Immature natural killer cell (primary cell): ENCODE measurements at places on chromosomes 7 and 10.

GRCh38 chr10:14024329-14025202 lies 306.2 kb downstream of the FRMD4A start:
- no peak for DNase-seq

DNA sequence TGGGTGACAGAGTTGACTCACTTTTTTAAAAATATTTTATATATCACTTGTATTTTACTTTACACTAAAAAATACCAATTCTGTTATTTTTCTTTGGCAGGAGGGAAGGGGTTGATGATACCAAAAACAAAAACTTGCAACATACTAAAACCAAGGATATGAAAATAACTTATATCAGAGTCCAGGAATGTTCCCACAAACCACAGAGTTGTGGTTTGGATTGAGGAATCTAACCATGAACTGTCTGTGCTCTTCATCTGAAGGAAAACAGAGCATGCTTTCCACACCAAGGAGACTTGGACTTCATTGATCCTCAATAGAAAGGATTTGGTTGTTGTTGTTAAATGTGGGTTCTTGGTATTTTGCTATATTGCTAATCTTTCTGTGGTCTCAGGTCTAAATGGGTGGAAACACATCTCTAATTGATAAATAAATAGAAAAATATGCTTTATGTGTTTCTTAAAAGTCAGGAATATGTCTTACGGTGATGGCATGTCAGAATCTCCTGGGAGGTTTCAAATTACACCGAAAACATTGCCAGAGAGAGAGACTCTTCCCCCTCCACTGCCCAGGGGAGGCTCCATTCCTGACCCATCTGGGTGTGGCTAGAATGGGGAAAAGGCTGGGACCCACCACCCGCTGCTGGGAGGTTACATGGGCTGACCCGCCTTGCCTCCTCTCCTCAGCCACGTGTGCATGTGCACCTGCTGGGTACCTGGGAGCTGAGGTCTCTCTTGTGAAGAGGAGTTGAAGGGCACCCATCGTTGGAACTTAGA lies 46.9 kb upstream of the STK17A start:
- DNase-seq, result no peak

GRCh38 chr7:158312789-158313188 lies 274.8 kb downstream of the PTPRN2 start:
- DNase-seq, result no peak

GRCh38 chr10:48805848-48806247 lies 121.2 kb downstream of the WDFY4 start:
- DNase-seq, result no peak

- DNase-seq, result no peak
Observed at GRCh38 chr7:112567388-112567787, 86.6 kb downstream of the LSMEM1 start.

- no peak for DNase-seq
Observed at GRCh38 chr10:100498059-100498458, 21.6 kb downstream of the SEC31B start.

DNA sequence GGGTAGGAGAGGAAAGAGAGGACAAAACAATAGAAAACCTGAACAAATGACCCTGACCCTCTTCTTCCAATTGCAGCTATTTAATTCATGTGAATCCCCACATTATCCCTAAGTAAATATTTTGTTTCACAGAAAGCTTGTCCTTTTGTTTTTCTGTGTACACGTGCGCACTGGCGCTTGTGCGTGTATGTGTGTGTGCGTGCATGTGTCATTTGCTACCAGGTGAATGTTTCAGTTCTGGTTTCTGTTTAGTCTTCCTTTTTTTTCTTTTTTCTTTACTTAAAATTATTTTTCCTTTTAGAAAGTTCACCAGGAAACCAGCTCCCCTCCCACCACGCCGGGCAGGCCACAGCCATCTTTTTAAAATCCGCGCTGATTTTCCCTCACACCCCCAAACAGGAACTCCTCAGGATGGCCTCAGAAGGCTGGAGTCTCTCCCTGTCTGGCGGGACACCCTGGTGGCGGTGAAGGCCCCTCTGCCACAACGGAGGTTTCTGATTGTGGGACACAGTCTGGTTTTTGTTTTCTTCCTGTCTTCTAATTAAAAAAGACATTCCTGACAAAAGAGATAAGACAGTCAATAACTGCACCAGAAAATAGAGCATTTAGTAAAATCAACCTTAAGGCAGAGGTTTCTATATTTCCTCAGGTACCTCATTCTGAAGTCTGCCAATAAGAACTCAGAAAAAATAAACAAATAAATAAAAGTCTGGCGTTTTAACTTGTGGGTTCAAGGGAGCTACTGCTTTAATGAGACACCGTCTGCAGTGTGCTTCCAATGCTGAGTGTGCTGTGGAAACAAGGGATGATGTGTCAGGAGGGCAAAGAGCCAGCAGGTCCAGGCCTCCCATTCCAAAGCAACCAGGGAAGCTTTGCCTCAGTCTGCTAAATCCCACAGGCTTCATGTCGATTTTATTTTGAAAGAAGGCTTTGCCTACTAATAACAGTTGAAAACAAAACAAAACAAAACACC lies 17.4 kb downstream of the IRF5 start:
- DNase-seq, result no peak

- DNase-seq, result peak; percentile 59
Observed at GRCh38 chr10:49407552-49408137, 11.8 kb upstream of the DRGX start.

GRCh38 chr7:21318916-21319270 lies 109.0 kb upstream of the SP4 start:
- DNase-seq, result no peak

DNA sequence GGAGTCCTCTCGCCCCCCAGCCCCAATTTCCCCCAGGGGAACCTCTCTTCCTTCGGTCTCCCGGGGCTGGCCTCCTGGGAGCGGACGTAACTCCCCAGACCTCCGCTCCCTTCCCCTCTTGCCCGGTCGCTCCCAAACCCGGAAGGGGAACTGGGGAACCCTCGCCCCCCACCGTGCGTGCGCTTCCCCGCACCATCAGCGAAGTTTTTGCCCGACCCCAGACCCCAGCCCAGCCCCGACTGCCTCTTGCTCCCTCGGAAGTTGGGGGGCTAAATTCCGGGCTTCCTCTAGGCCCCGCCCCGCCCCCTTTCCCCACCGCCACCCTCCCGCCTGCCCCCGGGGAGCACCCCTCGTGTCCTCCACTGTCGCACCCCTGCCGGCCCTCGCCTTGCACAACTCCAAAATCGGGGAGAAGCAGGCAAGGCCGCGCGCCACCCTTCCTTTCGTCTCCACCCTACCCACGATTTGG lies 436 bp downstream of the GNB2 start:
- DNase-seq, result no peak

DNA sequence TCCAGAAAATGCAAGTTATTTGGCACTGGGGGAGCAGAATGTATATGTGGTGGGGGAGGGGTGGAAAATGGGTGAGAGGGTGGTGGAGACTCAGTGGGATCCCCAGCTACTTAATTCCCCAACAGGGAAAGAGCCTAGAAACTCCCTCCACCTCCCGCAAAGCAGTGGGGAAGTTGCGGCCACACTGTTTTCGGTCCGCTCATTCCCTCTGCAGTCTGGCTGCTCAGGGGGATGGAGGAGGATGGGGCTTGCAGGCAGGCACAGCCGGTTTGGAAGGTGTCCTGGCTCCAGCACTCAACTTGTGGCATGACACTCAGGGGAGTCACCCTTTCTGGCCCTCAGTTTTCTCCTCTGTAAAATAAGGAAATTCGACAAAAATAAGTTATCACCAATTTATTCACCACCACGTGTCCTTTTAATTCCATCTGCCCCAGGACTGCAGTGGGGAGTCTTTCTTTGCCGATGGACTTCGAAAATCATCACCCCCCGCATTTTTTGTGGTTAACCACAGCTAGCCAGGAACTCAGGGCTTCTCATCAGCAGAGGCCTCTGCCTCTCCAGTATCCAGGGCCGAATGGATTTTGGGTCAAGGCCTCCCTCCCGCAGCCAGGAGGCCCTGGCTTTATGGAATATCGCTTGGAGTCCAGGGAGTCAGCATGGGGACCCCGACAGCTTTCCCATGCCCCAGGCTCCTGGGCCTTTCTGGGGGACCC lies 1.6 kb upstream of the HTRA1 start:
- DNase-seq, result no peak

- DNase-seq, result no peak
Observed at GRCh38 chr10:29517352-29517923, 117.3 kb downstream of the SVIL start.

DNA sequence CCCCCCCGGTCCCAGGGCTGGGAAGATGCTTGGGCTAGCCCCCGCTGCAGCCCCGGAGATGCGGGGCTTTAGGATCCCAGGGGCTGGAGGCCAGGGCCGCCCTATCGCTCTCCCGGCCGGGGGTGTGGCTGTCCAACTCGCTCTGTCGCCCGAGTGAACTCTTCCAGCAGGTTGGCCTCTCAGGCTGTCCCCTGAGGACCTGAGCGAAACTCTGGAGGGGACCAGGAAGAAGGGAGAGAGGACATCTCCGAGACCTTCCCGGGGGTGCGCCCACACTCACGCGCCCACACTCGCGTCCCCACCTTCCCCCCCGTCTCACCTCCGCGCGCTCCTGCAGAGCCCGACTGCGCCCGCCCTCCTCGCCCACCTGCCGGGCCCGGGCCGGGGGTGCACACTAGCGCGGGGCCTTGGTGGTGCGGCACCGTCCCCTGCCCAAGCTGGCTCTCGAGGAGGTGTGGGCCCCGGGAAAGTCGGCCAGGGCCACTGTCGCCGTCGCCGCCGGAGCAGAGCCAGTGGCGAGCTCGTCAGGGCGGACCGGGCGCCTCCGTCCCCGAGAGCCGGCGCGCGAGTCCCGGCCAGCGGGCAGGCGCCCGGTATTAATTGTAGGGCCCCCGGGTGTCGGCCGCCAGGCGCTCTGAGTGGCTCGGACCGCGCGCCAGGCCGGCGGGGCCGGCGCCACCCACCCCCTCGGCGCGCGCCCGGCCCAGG lies 101.7 kb upstream of the SVIL start:
- DNase-seq, result peak; percentile 19

DNA sequence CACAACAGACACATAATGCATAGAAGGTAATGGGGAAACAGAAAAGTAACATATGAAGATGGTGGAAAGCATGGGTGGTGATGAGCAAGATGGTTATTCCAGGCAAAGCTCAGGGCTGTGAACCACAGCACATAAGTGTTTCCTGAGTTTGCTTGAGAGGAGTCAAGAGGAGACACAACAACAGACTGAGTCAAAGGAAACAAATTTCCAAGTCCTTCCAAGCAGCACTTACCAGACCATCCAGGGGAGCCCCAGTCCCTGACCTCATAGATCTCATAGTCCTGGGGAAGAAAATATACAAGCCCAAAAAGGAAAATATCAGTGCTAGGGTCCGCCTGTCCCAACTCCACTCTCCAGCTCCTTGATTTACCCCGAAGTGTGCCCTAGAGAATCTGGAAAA lies 216.6 kb upstream of the FZD1 start:
- DNase-seq, result no peak

DNA sequence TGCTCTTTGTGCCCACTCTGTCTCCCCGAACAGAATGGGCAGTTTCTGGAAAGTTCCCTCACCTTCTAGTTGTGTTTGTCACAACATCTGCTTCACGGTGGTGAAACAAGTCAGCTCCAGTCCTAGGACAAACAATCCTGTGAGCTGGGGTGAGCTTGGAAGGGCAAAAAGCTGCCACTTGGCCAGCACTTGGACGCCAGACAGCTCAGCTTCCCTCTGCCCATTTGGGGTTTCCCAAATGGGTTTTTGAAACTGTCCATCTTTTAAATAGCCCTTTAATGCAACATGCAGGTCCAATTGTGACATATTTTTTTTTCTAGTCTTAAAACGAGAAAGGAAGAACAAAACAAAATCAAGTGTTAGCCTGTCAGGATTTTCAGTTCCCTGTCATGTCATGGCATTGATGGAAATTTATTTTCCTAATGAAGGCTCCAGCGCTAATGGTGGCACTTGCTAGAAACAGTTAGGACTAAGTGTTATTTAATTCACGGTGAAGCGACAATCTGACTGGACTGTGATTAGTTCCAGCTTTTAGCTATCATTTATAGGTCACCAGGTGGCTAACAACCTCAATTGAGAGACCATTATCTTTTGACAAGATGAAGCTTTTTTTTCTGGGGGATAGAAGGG lies 181.7 kb downstream of the MYOF start:
- no peak for DNase-seq

- no peak for DNase-seq
Observed at GRCh38 chr7:139852482-139852845, 23.4 kb downstream of the TBXAS1 start.

DNA sequence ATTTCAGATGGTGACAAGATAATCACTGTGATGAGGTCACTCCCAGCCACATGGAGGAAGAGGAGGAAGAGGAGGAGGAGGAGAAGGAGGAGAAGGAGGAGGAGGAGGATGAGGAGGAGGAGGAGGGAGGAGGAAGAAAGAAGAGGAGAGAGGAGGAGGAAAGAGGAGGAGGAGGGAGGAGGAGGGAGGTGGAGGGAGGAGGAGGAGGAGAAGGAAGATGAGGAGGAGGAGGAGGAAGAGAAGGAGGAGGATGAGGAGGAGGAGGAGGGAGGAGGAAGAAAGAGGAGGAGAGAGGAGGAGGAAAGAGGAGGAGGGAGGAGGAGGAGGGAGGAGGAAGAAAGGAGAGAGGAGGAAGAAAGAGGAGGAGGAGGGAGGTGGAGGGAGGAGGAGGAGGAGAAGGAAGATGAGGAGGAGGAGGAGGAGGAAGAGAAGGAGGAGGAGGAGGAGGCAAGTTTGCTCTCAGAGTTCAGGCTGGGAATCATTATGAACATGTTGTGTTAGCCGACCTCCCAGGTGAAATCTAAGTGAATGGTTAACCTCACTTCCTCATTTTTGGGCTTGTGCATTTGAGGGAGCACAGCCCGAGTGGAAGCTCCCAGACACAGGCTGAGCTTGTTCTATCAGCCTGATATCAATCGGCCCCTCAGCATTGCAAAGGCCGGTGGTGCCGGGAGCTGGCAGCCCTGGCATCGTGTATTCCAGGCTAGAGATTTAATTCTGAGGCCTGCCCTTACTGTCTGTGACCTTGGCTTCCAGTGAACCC lies 236.2 kb upstream of the PITRM1 start:
- DNase-seq, result no peak

DNA sequence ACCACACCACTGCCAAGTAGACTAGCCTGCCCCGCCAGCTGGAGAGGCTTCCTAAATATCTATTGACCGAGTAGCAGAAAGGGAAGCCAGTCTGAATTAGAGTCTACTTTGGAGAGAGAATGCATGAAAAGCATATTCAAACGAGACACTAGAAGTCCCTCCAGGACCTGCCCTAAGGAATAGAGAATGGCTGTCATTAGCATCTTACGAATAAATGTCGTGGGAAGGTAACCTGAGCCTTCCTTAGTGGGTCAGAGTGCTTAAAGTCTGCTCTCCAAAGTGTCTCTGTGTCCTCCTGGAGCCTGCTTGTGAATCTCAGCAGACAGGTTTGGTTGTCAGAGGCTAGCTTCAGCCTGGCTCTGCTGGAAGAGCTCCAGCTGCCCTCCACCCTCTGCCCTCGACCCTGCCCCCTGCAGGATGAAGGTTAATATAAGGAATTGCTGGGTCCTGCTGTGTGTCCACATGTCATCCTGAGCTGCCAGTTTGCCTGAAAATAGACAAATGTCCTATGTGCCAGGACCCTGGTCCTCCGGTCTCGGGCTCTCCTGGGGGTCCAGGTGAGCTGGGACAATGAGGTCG lies 33.4 kb downstream of the FAM241B start:
- no peak for DNase-seq

GRCh38 chr7:157250605-157251228 lies 86.1 kb upstream of the DNAJB6 start:
- DNase-seq, result peak; percentile 20
